SJSA1 (cell line): ENCODE measurements at places on chromosomes 2 and 18.

DNA sequence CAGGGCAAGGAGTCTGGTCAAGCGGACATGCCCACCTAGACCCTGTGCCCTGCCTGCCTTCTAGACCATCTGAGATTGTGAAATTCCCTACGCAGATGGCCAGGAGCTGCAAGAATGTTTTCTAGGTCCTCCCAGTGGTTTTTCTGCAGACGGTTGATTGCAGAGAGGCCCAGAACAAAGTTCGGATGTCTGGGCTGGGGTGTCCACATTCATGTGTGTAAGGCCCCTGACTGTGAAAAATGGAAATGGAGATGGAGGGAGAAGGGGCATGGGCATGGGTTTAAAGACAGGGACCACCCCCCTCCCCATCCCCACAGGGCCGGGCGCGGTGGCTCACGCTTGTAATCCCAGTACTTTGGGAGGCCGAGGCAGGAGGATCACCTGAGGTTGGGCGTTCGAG is 11.8 kb downstream of the ARHGAP25 start:
- no peak for DNase-seq

DNA sequence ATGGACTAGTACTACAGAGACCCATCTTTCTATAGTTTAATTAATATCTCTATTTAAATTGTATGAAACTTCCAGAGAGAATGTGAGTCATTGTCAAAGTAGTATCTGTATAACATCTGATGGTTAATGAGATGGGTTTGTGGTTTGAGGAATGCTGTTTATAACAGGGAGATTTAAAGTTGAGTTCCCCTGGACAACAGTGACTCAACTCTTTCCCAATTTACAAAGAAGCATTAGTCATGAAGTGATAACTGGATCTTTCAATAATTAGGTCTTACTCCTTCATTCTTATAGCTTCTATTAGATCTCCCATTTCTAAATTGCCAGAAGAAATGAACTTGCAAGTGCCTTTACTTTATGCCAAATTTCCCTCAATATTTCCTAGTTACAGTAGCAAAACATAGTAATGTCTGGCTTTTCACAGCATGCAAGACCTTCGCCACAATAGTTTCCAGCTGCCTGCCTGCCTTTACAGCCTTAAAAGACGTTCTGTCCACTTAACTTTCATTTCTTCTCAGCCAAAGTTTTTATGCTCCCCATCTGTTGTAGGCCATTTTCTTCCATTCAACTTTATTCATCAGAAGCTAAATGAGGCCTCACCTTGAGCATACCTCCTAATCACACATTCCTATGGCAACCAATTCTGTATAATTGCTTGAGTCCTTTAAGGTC is 47.7 kb upstream of the WDR75 start:
- DNase-seq, result peak; percentile 88

GRCh38 chr18:35862119-35862640 is 110.3 kb upstream of the RMP24 start:
- peak; percentile 9 for DNase-seq

GRCh38 chr2:225310745-225311144 is 88.8 kb upstream of the NYAP2 start:
- no peak for DNase-seq

- DNase-seq, result no peak
Observed at GRCh38 chr2:240287496-240288086, 147.1 kb upstream of the OTOS start.

- DNase-seq, result no peak
Observed at GRCh38 chr2:178233428-178233827, 39.1 kb downstream of the OSBPL6 start.

DNA sequence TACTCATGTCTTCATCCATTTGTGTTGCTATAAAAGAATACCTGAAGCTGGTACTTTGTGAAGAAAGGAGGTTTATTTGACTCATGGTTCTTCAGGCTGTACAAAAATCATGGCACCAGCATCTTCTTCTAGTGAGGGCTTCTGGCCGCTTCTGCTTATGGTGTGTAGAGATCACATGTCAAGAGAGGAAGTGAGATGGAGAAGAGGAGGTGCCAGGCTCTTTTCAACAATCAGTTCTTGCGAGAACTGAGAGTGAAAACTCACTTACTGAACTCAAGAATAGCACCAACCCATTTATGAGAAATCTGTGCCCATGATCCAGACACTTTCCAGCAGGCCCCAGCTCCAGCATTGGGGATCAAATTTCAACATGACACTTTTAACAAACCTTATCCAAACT is 30.0 kb upstream of the BARD1 start:
- no peak for DNase-seq

- DNase-seq, result no peak
Observed at GRCh38 chr2:215066124-215066523, 72.3 kb downstream of the ABCA12 start.

- peak; percentile 66 for DNase-seq
Observed at GRCh38 chr18:35635170-35635569, 53.6 kb downstream of the GALNT1 start.

DNA sequence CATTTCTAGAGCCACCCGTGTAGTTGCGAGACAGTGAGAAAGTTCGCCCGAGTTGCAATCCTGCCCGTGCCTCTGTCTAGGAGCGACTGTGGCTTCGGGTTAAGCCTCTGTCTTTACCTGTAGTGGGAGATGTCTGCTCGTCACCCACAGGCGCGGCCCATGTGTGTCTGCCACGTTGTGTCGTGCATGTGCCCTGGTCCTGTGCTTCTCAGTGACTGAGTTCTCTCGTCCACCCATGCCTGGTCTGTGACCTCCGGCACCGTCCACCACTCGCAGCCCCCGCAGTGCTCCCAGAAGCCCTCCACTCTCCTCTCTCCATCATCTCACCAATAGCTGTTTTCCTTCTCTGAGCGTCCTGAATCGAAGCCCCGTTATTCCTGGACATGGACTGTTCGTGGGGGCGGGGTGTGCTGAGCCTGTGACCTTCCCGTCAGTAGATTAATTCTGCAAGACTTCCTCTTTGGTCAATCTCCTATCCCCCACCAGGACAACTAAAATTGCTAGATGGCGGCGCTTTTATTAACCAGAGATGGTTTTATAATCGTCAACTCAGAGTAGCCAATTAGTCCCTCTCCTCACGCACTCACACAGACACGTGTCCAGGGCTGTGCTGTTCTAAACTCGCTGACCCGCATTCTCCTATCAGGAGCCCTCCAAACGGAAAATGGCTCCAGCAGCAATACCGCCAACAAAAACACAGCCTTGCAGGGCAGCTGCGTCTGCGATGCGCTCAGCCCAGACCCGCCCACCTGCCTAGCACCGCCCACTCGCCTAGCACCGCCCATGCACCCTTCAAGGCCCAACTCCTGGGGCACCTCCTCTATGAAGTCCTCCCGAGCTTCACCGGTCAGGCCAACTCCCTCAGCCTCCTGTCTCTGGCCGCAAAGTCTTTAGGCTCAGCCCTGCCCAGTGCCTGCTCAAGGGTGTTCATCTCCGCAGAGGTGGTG is 119.4 kb downstream of the TWIST2 start:
- no peak for DNase-seq

- DNase-seq, result no peak
Observed at GRCh38 chr2:24993406-24994145, 21.8 kb upstream of the DNAJC27 start.

DNA sequence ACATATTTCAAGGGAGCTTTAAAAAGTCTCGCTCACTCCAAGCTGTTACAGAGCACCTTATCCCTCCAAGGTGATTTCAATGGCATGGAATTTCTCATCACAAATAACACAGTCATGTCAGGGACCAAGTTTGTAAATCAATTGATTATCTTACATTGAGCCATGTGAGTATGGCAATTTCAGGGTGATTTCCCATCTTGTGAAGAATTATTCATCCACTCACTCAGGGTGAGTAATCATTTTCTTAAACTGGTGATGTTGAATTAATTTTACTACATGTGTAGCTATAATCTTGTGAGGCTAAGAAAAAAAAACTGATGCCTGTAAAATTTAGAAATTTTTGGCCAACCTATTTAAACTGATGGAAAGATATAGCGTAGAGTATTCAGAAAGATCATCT is 3.3 kb upstream of the ABCA12 start:
- DNase-seq, result no peak

- no peak for DNase-seq
Observed at GRCh38 chr2:17749753-17750438, 3.7 kb downstream of the SMC6 start.

DNA sequence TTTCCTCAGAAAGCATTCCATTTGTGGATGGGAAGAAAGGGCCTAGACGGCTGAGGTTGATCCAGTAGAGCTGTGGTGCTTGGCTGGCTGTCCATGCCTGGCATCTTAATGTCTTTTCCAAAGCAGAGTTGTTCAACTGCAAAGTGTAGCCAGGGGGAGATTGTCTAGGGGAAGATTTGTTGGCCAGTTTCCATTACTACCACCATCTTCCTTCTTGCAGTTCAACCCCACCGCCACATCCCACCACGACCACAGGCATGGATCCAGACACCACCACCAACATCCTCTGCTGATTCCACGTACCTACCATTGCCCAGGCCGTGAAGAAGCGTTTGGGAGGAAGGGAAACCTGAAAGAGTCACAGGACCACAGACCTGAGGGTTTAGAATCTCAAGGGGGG is 50.7 kb upstream of the HAAO start:
- DNase-seq, result no peak

DNA sequence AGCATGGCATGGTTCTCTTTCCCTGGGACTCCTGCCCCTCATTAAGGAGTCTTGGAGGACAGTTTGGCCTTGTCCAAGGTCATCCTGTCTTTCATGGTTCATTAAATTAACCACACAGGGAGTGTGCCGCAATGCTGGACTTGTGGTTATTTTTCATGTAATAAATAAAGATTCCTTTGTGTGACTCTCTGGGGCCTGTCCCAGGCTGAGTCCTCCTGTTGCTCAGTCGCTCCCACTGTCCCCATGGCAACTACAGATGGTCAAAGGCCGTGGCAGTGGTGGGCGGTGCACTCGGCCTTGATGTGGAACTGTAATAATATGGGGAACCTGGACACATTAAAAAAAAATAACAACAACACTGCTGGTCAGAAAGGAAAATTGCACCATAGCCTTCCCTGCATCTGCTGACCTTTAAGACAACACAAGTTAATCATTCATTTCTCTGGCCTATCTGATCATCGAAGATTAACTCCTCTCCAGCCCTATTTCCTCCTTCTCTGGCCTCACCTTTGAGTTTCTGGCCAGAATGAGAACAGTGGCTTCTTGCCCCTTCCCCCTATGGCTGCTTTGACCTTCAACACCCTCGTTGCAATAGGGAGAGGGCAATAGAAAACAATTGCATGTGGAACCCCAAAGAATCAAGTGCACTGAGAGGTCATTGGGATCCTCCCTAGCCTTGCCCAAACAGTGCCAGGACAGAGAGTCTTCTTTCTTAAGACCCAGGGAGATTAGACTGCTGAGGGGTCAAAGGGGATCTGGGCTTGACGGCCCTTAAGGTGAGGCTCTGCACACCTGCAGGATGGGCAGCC is 44.7 kb downstream of the PSD4 start:
- no peak for DNase-seq

DNA sequence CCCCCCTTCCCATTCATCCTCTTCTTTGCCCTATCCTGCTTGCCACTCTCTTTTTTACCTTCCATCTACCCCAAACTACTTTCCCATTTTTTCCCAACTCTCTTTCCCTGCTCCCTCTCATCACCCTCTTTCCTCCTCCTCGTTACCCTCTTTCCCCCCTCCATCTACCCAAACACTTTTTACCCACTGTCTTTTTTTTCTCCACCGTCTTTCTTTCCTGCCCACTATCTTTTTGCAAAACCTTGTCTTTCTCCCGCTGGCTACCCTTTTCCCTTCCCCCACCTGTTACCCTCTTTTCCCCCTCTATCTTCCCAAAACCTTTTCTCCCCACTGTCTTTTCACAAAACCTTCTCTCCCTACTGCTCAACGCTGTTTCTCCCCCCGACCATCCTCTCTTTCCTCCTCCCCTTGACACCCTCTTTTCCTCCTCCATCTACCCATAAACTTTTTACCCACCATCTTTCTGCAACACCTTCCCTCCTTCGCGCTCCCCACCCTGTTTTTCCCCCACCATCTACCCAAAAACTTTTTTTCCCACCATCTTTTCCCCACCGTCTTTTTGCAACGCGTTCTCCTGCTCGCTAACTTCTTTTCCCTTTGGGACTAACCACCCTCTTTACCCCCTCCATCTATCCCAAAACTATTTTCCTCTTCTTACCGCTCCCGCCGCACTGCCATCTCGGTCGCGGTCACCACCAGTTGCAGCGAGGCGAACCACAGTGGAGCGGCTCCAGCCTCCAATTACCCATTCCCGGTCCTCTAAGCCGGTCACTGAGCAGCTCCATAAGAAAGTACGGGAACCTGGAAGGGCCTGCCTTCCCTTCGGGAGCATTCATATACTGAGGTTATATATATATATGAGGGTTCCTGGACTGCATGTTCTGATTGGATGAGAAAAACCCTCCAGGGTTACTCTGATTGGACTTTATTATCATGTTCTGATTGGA is 15.0 kb downstream of the CCDC74A start:
- DNase-seq, result no peak

GRCh38 chr2:234395891-234396420 is 100.9 kb downstream of the ARL4C start:
- DNase-seq, result no peak

DNA sequence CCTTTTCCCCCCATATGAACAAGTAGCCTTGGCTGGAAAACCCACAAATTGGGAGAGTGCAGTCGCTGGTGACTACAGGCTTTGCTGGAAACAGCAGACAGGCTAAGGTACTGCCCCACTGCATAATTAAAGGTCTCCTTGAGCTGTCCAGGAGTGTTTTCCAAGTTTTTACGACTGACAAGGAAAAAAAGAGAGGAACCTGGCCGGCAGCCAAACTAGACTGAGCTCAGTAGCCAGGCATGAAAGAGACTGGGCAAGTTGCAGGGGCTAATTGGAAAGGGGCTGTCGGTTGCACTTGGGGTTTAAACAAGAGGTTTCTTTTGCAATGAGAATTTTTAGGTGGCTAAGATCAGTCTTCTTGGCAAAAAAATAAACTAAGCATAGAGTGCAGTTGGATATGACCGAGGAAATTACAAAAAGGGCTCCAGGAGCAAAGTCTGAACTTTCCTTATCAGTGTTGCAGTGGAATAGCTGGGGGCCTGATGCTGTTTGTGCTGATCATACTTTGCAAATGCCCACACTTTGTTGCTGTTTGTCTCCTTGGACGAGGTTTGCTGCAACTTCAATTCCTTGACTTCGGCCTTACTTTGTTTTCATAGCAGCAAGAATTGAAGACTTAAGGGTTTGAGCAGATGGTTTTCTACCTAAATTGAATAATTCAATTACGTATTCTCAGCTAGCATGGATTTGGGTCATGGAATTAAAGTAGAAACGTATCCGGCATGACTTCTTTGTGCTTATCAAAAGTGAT is 2.1 kb downstream of the GULP1 start:
- DNase-seq, result peak; percentile 86

DNA sequence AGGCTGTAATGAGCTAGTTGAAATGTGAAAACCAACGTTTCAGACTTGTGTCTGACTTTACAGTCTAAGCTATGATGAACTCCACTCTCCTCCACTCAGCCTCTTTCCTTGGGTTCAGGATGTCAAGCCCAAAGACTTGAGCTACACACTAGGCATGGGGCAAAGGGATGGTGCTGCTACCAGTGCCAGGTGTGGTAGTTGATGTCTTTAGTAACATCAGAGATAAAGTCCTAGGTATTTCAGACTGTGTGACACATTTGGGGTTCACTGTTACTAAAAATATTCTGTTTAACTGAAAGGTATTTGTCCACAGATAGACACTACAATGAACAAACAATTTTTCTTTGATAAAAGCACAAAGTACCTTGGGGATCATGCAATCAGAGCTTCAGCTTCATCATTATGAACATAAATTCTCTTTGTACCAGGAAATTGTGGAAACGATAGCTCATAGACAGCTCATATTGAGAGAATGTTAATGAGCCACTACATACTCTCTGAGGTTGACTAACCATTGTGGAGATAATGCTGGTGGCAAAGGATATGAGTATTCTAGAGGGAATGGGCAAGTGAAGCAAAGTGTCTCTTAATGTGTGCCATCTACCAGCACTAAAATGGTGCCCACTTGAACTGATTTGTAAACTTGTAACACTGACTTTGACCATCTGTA is 253.7 kb upstream of the THUMPD2 start:
- no peak for DNase-seq
